Tibial artery (tissue), 4 donors: ENCODE measurements at places on chromosomes 16 and 17.

DNA sequence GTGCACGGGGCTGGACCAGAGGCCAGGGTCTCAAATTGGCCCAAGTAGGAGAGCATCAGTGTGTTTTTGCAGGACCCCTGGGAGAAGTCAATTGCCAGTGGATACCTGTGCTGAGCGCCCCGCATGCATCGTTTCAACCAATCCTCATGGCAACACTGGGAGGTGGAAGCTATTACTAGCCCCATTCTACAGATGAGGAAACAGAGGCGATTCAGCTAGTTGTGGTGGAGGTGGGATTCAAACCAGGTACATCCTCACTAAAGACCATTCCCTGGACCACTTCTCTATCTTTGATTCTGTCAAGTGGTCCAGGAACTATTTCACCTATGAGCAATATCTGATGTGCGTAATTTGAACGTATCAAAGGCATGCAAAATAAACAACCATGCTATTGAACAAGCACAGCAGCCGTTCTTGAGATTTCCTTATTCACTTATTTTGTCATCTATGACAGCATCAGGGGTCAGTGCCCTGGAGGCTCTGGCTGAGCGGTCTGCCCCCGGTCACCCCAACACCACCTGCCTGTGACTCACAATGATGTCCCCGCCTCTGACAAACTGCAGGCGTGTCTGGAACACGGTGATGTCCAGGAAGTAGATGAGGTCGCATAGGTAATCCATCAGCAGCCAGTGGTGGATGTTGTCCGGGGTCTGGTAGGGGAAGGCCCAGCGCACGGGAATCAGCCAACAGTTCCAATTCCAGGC is 54.0 kb downstream of the CNGB1 start:
- peaks cover 15% of the 10 kb centered on the region for H3K27me3 ChIP-seq
- no peaks in the 10 kb centered on the region for H3K36me3 ChIP-seq
- no peak overlapping the region for H3K27ac ChIP-seq

DNA sequence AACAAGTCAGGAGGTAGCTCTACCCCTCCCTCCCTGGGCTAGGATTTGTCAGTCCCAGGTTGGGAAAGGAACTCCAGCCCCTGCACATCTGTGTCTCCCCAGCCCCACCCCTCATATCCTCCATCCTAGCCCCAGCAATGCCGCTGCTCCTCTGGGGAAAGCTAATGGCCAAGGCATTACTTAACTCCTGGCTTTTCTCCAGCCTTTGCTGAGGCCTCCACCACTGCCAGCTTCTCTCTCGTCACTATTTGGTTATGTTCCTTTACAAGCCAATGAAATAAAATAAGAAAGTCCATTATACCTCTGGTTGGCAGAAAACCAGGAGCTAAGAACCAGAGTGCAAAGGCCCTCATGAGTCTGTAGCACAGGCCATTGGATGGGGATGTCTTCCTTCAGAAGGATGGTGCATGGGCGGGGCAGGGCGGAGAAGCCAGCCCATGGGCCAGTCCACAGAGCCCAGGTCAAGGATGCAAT is 171.0 kb downstream of the CCDC182 start:
- no peaks in the 10 kb centered on the region for H3K27me3 ChIP-seq
- no peaks in the 10 kb centered on the region for H3K36me3 ChIP-seq
- H3K27ac ChIP-seq = peak overlapping the region; percentile 55
- no peak overlapping the region for H3K4me3 ChIP-seq

GRCh38 chr16:30075503-30076275 is at the start of gene PPP4C:
TSS of gene PPP4C (plus strand) at chr16:30075994. CDS start at chr16:30076378, 384 bp downstream.
- H3K27me3 ChIP-seq = no peaks in the 10 kb centered on the region
- peak within 1 kb of the TSS; percentile 86 for H3K27ac ChIP-seq
- H3K4me1 ChIP-seq = no peaks in the 10 kb centered on the region
- peaks cover 61% of the 10 kb centered on the region for H3K36me3 ChIP-seq
- H3K4me3 ChIP-seq = peak within 1 kb of the TSS; percentile 86

- DNase-seq = no peak
- no peak overlapping the region for H3K27ac ChIP-seq
These were observed 13.5 kb downstream of the KNOP1 start for GRCh38 chr16:19704321-19705145.

DNA sequence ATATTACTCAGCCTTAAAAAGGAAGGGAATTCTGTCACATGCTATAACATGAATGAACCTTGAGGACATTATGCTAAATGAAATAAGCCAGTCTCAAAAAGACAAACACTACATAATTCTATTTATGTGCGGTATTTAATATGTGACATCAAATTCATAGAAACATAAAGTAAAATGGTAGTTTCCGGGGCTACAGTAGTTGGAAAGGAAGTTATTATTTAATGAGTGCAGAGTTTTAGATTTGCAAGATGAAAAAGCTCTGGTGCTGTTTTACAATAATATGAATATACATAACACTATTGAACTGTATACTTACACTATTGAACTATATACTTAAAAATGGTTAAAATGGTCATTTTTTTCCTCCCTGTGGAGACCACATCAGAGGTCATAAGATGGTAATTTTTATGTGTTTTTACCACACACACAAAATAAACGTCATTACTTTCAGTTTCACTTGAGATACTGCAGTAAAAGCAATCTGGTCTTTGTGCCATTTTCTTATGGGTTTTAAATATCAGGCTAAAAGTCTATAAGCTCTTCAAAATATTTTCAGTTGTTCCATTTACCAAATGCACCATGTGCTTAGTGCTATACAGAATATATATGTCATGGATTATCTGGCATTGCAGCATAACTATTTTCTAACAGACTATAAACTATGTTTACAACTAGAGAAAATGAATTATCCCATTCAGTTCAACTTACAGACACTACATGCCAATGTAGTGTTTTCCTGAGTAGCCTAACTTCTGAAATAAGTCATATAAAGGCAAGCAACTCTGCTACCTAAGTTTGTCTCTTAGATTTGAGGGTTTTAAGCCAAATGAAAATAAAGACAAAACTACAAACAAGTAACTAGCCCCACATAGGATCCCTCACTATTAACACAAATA is 90.9 kb downstream of the SPAG9 start:
- H3K27me3 ChIP-seq = no peaks in the 10 kb centered on the region
- no peak for DNase-seq
- no peak overlapping the region for H3K4me3 ChIP-seq
- peaks cover 4% of the 10 kb centered on the region for H3K36me3 ChIP-seq
- H3K4me1 ChIP-seq = peaks cover 6% of the 10 kb centered on the region
- H3K27ac ChIP-seq = no peak overlapping the region

GRCh38 chr16:16045296-16045695 is 95.9 kb downstream of the ABCC1 start:
- H3K27ac ChIP-seq = no peak overlapping the region
- H3K4me1 ChIP-seq = no peaks in the 10 kb centered on the region
- H3K36me3 ChIP-seq = peaks cover 61% of the 10 kb centered on the region
- H3K4me3 ChIP-seq = no peak overlapping the region
- no peak for DNase-seq

DNA sequence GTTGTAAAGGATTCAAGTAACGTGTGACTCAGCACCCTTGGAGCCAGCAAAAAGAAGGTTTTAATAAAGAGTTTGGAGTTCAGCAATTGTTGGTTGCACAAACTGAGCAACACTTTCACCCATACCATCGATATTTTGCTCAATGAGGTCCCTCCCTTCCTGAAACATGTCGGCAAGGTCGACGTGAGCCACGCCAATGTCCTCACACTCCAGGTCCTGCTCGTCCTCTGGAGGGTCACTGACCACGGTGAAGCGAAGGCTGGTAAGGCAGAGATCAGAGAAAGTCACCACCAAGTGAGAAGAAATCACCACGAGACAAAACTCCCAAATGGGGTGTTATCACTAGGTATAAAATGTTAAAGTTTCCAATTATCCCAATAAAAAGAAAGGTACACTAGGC is 98.3 kb downstream of the RPGRIP1L start:
- H3K36me3 ChIP-seq = peaks cover 8% of the 10 kb centered on the region
- no peak for DNase-seq
- no peak overlapping the region for H3K27ac ChIP-seq
- H3K4me3 ChIP-seq = no peak overlapping the region
- no peaks in the 10 kb centered on the region for H3K27me3 ChIP-seq

GRCh38 chr16:29811170-29811895 is 660 bp upstream of the PRRT2 start:
- H3K27ac ChIP-seq = peak overlapping the region; percentile 90
- DNase-seq = peak; percentile 100
- peaks cover 21% of the 10 kb centered on the region for H3K36me3 ChIP-seq
- no peaks in the 10 kb centered on the region for H3K27me3 ChIP-seq
- H3K4me3 ChIP-seq = peak overlapping the region; percentile 86
- peaks cover 18% of the 10 kb centered on the region for H3K4me1 ChIP-seq

GRCh38 chr17:34252444-34253138 is 2.5 kb upstream of the CCL2 start:
- H3K36me3 ChIP-seq = no peaks in the 10 kb centered on the region
- H3K4me1 ChIP-seq = peaks cover 14% of the 10 kb centered on the region
- H3K27ac ChIP-seq = peak overlapping the region; percentile 81
- no peaks in the 10 kb centered on the region for H3K27me3 ChIP-seq
- peak; percentile 97 for DNase-seq

DNA sequence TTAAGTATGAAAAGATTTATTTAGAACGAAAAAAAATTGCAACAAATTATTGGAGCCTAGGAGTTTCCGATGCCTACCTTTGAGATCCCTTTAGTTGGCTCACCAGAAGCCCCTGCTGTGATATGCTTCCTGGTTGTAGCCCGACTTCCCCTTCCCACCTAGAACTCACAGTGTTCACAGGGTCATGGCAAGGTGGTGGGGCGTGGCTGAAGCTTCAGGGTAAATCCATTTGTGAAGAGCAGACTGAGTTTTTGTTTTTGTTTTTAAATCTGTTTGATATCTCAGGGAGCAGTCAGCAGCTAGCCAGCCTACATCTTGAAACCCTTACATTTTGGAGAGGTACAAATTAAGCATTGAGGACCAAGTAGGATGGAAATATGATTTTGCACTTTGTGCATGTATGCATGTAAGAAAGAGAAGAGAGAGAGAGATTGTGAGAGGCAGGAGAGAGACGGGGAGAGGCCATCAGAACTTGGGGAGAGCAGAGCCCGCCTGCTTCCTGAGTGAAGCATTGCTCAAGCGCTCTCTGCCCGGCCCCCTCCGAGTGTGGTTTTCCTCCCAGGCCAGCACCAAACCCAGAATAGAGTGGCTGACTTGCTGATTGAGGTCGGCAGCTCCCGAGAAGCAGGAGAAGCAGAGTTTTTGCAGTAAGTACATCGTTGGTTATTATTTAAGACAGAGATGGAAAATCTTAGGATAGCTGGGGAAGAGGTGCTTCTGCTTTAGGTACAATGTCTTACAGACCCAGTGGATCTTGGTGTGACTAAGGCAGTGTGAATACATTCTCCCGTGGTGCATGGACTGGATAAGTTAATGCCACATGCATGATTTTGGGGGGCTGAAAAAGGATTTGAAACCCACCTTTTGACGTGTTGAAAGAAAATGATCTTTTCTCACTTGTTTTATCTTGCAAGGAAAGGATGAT is 64.2 kb downstream of the SPECC1 start:
- peak; percentile 88 for DNase-seq
- peak overlapping the region; percentile 59 for H3K27ac ChIP-seq
- H3K4me3 ChIP-seq = peak overlapping the region; percentile 37
- H3K27me3 ChIP-seq = no peaks in the 10 kb centered on the region
- no peaks in the 10 kb centered on the region for H3K36me3 ChIP-seq
- peaks cover 14% of the 10 kb centered on the region for H3K4me1 ChIP-seq

DNA sequence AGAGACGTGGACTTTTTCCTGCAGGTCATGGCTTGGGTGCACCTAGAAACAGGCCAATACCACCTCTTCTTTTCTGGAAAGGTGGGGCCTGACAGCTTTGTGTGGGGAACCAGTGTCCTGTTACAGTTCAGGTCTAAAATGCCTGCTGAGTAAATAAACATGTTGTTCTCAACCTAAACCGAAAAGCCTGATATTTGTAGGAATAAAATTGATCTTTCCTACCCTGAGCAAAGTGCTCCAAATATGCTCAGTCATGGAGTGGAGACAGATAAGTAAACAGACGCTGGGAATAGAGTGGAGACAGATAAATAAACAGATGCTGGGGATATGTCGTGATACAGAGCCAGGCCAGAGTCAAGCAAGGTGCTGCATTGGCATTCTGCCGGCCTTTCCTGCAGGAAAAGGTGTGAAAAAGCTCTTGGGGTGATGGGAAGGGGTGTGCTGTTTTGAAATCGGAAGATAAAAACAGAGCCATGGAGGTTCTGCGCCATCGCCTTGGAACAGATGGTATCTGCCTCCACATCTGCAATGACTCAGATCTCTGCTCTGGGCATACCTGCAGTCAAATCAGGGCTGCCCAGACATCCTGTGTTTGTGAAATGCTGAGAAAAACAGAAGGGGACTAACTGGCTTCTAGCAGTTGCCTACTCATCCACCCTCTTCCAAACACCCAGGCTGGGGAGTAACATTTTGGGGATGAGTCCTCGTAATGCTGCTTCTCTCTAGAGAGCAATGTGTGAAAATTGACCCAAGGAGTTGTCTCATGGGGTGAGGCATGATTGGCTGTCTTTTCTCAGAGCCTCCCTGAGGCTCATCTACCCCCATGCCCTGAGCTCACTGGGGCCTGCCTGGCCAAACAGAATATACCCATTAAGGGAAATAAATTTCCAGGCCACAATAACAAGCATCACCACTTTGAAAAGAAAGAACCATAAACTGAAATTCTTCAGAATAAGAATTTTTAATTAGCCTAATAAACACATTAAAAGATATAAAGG is 16.8 kb upstream of the TRPV2 start:
- DNase-seq = no peak
- H3K4me1 ChIP-seq = no peaks in the 10 kb centered on the region
- no peaks in the 10 kb centered on the region for H3K36me3 ChIP-seq
- no peak overlapping the region for H3K27ac ChIP-seq
- no peaks in the 10 kb centered on the region for H3K27me3 ChIP-seq

GRCh38 chr17:30253312-30253711 is 17.8 kb upstream of the SLC6A4 start:
- no peaks in the 10 kb centered on the region for H3K27me3 ChIP-seq
- H3K4me3 ChIP-seq = no peak overlapping the region
- H3K27ac ChIP-seq = no peak overlapping the region
- peaks cover 63% of the 10 kb centered on the region for H3K36me3 ChIP-seq

GRCh38 chr16:4593086-4593485 is 21.6 kb downstream of the UBALD1 start:
- no peak for DNase-seq
- no peak overlapping the region for H3K4me3 ChIP-seq
- no peaks in the 10 kb centered on the region for H3K4me1 ChIP-seq
- peaks cover 34% of the 10 kb centered on the region for H3K27me3 ChIP-seq
- no peaks in the 10 kb centered on the region for H3K36me3 ChIP-seq

DNA sequence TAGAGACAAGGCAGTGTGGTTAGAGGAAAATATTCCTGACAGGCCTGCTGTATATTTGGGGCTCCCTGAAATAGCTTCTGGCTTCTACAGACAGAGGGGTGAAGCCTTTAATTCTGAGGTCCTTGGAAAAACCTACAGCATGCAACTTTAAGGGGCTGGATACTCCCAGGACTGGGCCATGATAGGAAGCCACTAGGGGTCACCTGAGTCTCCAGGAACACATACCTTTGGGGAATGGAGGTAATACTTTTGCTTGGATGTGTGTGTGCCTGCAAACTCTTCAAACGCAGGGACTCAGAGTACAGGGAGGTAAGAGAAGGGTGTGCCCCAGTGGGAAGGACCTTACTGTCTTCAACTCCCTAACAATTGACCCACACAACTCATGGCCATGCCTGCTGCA is 4.1 kb downstream of the ASIC2 start:
- no peaks in the 10 kb centered on the region for H3K36me3 ChIP-seq
- H3K27ac ChIP-seq = no peak overlapping the region
- H3K27me3 ChIP-seq = peaks cover 34% of the 10 kb centered on the region
- no peaks in the 10 kb centered on the region for H3K4me1 ChIP-seq

GRCh38 chr16:85883813-85884212 is 15.1 kb upstream of the IRF8 start:
- DNase-seq = no peak
- no peak overlapping the region for H3K27ac ChIP-seq
- H3K4me3 ChIP-seq = no peak overlapping the region
- no peaks in the 10 kb centered on the region for H3K36me3 ChIP-seq
- H3K27me3 ChIP-seq = no peaks in the 10 kb centered on the region
- H3K4me1 ChIP-seq = no peaks in the 10 kb centered on the region
